NCI-H1436 treated with DMSO at 0.1 percent for 48 hours (cell line): ENCODE measurements at places on chromosomes 5 and 9.

DNA sequence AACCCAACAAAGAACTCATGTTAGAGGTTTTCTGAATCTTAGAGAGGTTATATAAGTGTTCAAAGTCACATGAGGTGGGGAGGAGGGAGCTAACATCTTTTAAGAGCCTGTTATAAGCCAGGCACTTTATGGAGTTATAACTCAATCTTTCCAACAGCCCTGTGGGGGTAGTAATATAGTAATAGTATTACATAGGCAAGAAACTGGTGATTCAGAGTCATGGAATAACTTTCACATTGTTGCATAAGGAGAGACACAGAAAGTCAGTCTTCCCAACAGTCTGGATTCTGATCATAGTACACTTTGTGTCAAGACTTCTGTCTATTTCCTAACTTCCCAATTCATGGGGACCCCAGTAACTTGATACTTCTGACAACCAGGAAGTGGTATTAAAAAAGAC lies 89.2 kb downstream of the ACER2 start:
- no peak for DNase-seq

DNA sequence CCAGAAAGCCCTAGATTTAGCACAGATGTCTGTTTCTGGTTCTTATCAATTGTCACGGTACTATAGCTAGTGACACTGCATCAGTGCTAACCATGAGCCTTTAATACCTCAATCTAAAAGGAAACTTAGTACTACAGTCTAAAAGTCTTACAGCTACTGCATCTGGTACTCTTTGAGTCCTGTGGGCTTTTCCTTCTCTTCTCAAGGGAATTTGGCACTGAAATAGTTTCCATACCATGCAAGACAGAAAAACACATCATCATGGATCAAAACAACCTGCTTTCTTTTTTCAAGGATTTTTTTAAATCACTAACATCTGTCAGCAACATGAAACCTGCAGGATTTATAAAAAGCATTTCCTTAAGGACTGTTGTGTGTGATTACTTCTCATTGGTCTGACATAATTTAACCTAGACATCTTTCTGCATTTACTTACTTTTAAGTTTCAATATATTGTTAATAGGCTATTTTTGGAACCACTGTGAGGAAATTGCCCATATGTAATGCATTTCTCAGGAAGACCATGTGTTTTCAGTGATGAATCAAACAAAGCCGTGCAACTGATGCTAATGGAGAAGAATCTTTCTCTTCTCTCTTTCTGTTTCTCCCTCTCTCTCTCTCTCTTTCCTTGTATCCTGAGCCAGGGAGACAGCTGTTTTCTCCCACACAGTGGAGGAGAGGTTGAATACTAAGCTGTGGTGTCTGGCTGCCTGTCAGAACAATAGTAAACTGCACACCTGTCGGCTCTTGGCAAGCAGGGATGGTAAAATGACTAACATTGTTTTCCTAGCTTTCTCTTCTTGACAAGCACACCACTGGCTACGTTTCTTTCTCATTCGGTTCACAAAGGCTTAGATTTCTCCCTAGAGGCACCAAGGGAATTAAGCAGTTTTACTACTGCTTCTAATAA lies 273.4 kb downstream of the CSNK1G3 start:
- no peak for DNase-seq

DNA sequence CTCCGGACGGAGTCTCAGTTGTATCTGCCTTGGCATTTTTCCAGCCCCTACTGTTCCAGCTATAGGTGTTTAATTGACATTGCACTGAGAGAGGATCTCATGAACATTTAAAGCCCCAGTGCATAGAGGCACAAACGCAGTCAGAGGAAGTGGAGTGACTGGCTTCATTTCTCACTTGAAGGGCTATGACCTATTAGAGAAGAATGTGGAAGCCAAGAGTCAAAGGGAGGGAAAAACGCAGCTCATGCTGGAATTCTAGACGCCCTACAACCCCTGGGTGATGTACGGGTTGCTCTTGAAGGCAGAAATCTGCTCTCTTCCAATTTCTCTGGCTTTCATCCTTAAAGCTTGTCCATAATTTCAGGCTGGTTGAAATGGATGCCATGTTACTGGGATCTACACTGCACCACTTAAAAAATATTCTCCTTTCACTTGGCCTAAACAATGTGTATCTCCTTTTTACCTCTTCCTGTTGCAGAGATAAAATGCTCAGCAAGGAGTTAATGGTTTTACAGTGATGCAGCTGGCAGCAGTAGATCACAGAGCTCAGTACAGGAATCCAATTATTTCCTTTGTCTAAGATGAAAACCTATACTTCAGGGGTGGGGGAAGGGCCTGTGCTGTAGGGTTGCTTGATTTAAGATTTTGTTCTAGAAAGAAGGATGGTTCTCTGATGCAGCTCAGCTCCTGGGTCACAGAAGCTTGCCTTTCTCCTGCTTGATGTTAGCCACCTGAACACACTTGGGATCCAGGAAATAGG lies 61.8 kb upstream of the MAMDC2 start:
- DNase-seq = no peak

GRCh38 chr5:127589309-127590030 lies 59.4 kb upstream of the CTXN3 start:
- no peak for DNase-seq

- no peak for DNase-seq
These were observed 52.4 kb downstream of the ANKH start for GRCh38 chr5:14818931-14819790.

DNA sequence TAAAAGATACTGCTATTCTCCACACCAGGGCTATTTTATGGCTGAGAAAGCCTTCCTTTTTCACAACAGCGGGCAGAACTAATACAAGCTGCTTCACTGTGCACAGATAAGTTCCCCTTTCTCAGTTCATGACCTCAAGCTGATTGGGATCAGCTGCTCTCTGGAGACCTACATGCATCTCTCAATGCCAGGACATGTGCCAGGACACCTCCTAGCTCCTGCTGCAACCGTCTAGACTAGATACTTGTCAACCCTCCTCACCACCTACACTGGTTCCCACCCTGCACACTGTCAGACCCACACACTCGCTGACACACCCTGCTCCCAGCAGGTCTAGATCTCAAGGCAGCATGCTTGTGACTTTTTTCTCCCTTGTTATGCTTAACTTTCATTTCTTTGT lies 39.8 kb downstream of the STARD4 start:
- no peak for DNase-seq

- no peak for DNase-seq
These were observed 59.0 kb downstream of the IARS1 start for GRCh38 chr9:92234514-92234913.

DNA sequence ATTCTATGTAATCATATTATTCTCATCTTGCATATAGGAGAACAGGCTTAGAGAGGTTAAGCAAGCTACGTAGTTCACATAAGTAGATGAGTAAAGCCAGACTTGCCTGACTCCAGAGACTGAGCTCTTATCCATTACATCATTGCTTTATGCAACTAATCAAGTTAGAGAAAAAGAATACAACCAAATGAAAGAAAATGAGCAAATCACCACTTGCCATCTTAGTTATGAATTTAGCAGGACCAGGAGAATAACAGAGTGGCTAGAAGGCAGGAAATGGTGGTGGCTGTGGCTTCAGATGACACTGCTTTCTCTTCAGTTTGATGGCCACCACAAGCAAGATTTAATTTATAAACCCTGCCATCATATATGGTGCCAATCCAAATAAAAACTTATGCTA lies 26.6 kb downstream of the POC5 start:
- DNase-seq = no peak

GRCh38 chr5:68130253-68130652 lies 85.3 kb upstream of the PIK3R1 start:
- no peak for DNase-seq
